ENCODE measurements at places on chromosomes 11 and 22.

DNA sequence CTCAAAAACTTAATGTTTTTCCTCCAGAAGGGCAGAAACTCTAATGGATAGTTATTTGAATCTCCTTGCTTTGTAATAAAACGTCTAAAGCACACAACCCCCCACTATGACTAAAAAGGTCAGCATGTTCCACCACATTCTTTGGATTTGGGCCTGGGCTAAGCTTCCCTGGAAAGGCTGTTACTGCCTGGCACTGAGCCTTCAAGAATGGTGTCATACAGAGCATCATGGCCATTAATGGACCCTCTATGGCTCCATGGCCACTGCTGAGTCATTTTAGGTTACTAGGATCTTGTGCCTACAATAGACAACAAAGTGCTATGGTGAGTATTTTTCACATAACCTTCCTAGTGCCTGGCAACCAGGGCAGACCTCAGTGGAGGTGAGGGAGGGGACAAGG, 242.6 kb upstream of the FAT3 start:
- peak; percentile 87 for DNase-seq

DNA sequence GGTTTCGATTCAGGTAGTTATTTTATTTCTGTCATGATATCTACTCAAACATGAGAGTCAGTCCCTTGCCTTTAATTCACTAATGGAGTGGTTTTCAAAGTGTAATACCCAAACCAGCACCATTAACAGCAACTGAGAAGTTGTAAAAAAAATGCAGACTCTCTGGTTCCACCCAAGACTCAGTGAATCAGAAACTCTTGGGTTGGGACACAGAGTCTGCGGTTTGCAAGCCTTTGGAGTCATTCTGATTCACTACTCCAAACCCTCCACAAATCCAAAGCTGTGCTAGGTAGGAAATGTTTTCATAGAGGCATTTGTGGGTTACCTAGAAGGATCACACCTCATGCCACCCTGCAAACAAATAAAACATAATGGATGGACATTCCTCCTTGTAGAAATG, 340.1 kb downstream of the NTM start:
- DNase-seq: no peak

DNA sequence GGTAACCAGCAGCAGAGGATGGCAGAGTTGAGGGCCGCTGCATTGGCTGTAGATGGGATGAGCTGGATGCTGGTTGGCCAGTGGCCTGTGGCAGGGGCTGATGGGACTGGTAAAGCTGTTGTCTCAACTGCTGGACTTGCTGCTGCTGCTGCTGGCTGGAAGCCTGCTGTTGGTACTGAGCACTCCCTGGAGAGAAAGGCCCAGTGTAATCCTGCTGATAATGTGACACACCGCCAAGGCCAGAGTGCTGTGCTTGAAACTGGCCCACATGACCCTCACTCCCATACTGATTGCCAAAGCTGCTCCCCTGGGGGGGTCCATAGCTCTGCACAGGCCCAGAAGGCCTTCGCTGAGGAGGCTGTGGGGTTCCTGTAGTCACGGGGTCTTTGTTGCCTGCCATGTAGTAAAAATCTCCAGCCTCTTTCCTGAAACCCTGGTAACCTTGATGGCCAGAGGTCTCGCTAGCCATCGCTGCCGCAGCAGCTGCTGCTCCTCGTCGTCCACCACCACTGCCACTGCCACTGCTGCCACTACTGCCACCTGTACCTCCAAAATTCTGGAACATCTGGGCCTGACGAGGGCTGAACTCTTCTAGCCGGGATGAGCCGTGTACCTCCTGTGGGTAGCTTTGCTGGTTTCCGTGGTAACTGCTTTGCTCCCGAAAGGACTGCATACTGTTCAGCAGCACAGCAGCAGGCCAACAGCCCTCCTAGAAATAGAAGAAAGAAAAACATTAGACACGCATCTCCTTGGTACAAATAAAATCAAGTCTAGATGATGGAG, 55.6 kb downstream of the TCF20 start:
- peak; percentile 7 for DNase-seq

- no peak for DNase-seq
Measured at GRCh38 chr11:57057561-57057960, 68.8 kb downstream of the OR5AK2 start.

- DNase-seq: no peak
Measured at GRCh38 chr11:17839450-17839849, 104.9 kb downstream of the KCNC1 start.

DNA sequence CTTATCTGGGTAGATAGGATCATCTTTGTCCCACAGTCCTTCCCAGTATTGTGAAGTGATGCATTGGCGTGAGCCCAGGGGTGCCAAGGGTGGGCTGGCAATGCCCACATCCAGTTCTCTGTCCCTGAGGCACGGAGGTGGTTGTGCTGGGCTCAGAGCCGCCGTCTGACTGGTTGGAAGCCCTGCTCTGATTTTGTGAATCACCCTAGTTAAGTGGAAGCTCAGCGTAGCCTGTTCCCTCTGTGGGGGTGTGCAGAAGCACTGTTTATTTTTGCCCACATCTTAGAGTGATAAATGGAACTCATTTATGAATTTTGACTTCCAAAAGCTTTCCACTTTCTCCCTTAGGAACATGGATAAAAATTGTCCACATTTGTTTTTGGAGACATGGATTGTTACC, 13.6 kb downstream of the BCR start:
- DNase-seq: no peak

DNA sequence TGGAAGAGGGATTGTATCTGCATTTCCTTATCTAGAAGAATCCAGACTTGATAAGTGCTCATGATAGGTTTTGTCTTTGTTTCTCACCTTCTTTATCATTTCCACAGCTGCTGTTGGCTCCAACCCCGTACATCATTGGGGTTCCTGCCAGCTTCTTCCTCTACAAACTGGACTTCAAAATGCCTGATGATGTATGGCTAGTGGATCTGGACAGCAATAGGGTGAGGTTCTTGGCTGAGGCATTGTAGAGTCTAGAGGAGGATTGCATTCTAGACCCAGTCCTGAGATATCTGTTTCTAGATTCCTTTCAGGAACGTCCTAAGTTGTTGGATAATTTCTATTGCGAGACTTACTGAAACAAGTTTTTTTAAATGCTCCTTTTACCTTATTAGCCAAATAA, 8.1 kb downstream of the MADD start:
- no peak for DNase-seq

- DNase-seq: peak; percentile 78
Measured at GRCh38 chr11:86919557-86920210, 35.5 kb downstream of the FZD4 start.

DNA sequence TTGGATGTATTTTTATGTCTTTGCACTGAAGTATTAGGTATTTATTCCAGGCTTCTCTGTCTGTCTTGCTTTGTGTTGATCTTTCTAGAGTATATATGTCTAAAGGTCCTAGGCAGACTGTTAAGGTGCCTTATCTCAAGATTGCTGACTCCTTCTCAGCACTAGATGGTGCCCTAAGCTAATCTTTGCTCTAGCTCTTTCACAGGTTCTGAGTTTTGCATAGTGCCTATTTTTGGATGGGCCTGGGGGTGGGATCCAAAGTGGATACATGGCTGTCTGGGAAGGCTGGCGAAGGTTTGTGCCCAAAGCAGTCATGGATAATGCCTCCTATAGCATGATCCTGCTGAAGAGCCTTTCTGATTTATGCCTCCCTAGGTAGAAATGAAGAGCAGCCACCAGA, 154.9 kb downstream of the TRPC6 start:
- DNase-seq: peak; percentile 20

All from brain microvascular endothelial cell (primary cell).